Cardiac muscle cell (in vitro differentiated cells and primary cell): ENCODE measurements at places on chromosomes 6 and 20. TPM values are rescaled to one million over a fixed set of nuclear protein-coding genes. Genes with fewer than 3 reads are reported as not detected.
A peak's percentile ranks its signal among the peaks of the same experiment; 100 is the strongest.

The DYNLT2 gene
- 1.9 and 2.9 TPM in 2 replicates for total RNA-seq

The MAS1L gene
- not detected in 2 replicates for total RNA-seq

The ABHD16B gene
- not detected in 2 replicates for total RNA-seq

The CYP21A2 gene
- total RNA-seq, result 0.92 and 1.0 TPM in 2 replicates

The UQCC2 gene
- total RNA-seq, result 35.7 and 40.1 TPM in 2 replicates

The IRAK1BP1 gene
- total RNA-seq, result 6.7 and 7.5 TPM in 2 replicates

The ENPP5 gene
- total RNA-seq, result 2.6 and 3.7 TPM in 2 replicates

The SMLR1 gene
- not detected in 2 replicates for total RNA-seq

The TAAR8 gene
- total RNA-seq, result not detected in 2 replicates

The GSTA2 gene
- not detected in 2 replicates for total RNA-seq

The LY6G6F gene
- total RNA-seq, result not detected in 2 replicates

The TGM3 gene
- 0.11 TPM in 1 of 2 replicates, not detected in the other for total RNA-seq

The FAM83C gene
- 0.49 TPM in 1 of 2 replicates, not detected in the other for total RNA-seq

- H3K36me3 ChIP-seq, result no peaks in the 10 kb centered on the region
- no peak overlapping the region for H3K4me3 ChIP-seq
- DNase-seq, result peak; percentile 92
- no peak overlapping the region for H3K27ac ChIP-seq
- H3K27me3 ChIP-seq, result no peaks in the 10 kb centered on the region
- H3K4me1 ChIP-seq, result no peaks in the 10 kb centered on the region
These were observed 176.6 kb upstream of the POU3F2 start for GRCh38 chr6:98657764-98658163.

DNA sequence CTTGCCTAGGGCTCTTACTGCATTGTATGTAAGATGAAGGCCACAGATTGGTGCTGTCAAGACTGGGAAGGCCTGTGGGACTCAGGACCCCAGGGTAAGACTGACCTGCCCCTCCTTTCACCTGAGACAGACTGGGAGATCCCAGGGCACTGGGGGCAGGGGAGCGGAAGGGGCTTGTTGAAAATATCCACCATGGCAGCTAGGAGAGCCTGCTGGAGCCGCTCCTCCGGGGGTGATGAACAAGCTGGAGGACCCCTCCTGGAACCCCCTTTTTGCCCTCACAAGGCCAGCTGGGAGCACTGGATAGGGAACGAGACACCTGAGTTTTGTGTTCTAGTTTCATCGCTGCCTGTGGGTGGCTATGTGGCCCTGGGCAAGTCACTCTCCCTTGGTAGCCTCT, 9.2 kb upstream of the SDCBP2 start:
- H3K4me1 ChIP-seq, result peaks cover 5% of the 10 kb centered on the region
- no peaks in the 10 kb centered on the region for H3K27me3 ChIP-seq
- no peak for DNase-seq
- no peak overlapping the region for H3K27ac ChIP-seq

DNA sequence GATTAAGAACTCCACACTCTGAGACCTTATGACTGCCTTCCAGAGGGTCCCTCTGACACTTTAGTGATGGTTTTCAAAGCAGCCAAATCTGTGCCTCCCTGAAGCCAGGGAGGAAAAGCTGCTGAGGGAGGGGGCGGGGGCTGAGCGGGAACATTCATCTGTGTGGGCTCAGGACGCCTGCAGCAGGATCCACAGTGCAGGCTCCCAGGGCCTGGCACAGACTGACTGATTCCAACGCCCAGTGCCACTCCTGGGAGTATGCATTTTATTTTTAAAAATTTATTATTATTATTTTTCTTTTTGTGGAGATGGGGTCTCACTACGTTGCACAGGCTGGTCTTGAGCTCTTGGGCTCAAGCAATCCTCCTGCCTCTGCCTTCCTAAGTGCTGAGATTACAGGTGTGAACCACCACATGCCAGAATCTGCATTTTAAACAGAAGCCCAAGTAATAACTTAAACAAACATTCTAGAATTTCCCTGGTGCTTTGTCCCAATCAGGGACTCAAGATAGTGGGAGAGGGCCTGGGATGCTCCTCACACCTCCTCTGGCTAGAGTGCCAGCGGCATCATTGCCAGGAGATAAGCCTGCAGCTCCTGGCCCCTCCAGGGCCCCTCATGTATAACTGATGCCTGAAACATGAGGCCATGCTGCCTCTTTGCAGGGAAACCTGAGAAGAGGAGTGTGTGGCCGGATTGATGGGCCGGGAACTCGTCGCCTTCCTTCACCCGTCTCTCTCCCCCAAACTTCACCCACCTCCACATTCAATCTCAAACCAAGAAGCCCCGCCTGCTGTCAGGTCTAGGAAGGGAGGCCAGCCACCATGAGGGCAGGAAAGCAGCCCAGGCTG, 438 bp upstream of the TMC2 start:
- H3K4me3 ChIP-seq, result no peak overlapping the region
- H3K4me1 ChIP-seq, result no peaks in the 10 kb centered on the region
- DNase-seq, result no peak
- no peaks in the 10 kb centered on the region for H3K36me3 ChIP-seq
- peaks cover 2% of the 10 kb centered on the region for H3K27me3 ChIP-seq

- no peaks in the 10 kb centered on the region for H3K36me3 ChIP-seq
- H3K27ac ChIP-seq, result no peak overlapping the region
- no peaks in the 10 kb centered on the region for H3K27me3 ChIP-seq
- H3K4me3 ChIP-seq, result no peak overlapping the region
These were observed 57.4 kb downstream of the STMND1 start for GRCh38 chr6:17159240-17159639.

DNA sequence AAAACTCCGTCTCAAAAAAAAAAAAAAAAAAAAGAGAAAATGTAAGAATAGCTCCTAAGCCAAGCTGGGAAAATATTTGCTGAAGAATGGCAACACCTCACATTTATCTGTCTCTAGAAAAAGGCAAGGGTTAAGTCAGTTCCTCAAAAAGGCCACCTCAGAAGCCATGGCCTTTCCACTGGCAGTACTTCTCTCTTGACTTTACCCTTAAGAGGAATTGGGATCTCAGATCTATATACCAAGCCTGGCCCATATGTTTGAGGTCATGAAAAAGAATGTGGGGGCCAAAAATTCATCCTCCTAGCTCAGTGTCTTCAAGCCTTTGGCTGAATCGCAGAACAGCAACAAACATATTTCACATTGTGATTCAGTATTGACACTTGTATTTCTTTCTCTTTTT, 10.9 kb upstream of the NCOA3 start:
- peaks cover 10% of the 10 kb centered on the region for H3K4me1 ChIP-seq
- no peak overlapping the region for H3K27ac ChIP-seq
- no peaks in the 10 kb centered on the region for H3K27me3 ChIP-seq
- no peak overlapping the region for H3K4me3 ChIP-seq
- DNase-seq, result no peak

GRCh38 chr6:90720404-90720803, 133.5 kb upstream of the MAP3K7 start:
- H3K36me3 ChIP-seq, result no peaks in the 10 kb centered on the region
- no peak overlapping the region for H3K27ac ChIP-seq
- H3K4me1 ChIP-seq, result peaks cover 7% of the 10 kb centered on the region
- H3K4me3 ChIP-seq, result no peak overlapping the region
- no peak for DNase-seq

DNA sequence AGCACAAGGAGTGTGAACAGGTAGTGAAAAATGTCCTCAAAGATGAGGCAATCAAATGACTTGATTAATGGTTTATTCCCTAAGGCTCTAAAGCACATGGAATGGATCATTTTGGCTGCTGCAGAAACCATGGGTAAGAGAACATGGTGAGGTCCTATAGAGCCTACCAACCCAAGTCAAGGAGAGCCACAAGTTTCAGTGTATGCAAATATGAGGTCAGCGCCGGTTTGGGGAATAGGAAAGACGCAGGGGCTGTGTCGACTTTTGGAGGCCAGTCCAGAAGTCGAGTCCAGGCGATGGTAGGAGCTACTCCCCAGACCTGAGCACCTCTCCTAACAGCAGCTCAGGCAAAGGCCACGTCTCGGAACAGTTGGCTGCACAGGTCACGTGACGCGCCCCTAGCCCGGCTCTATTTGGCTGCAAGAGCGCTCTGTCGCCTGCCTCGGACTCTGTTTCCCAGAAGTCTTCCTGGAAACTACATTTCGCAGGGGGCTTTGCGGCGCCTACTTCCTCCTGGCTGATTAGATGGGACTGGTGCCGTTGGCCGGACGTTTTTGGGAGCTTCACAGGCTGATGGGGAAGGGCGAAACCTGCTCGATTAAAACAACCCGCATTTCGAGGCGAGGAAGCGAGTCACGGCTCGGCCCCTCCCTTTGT, 74.4 kb upstream of the CHD6 start:
- peak; percentile 92 for DNase-seq
- no peaks in the 10 kb centered on the region for H3K27me3 ChIP-seq
- peak overlapping the region; percentile 61 for H3K4me3 ChIP-seq
- H3K4me1 ChIP-seq, result peaks cover 6% of the 10 kb centered on the region

GRCh38 chr6:127897484-127897883, 3.4 kb downstream of the THEMIS start:
- no peak for DNase-seq
- H3K36me3 ChIP-seq, result no peaks in the 10 kb centered on the region
- H3K27me3 ChIP-seq, result no peaks in the 10 kb centered on the region
- H3K4me3 ChIP-seq, result no peak overlapping the region
- no peaks in the 10 kb centered on the region for H3K4me1 ChIP-seq

- no peak for DNase-seq
- no peaks in the 10 kb centered on the region for H3K36me3 ChIP-seq
- no peaks in the 10 kb centered on the region for H3K27me3 ChIP-seq
- H3K4me3 ChIP-seq, result no peak overlapping the region
These were observed 366.3 kb downstream of the CDKAL1 start for GRCh38 chr6:20900389-20901160.

DNA sequence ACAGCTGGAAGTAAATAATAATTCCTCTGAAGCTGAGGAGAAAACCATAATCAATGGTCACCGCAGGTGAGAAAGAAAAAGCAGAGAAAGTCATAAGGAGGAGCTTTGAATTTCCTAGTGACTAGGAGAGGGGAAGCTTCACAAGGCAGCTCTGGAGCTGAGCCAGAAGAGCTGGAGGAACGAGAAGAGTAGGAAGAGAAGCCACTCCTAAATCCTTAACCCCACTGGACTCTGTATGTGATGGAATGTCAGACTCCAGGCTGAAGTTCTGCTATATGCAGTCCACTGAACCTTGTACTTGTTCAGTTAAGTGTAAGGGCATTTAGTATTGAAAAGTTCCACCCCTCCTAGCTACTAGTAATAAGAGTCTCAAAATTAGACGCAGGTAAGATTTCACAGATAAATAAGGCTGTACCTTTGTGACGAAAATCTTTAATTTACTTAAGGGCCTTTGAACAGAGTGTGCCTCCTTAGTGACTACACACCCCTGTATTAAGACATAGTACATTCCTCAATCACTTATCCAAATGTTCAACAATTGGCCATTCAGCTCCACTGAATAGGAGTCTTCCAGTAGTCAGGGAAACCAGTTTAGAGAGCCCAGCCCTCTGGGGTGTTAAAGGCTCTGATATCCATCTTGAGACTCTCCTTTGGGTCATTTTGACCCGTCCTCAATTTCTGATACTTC, 71.4 kb upstream of the UFL1 start:
- no peaks in the 10 kb centered on the region for H3K36me3 ChIP-seq
- H3K27ac ChIP-seq, result no peak overlapping the region
- no peak for DNase-seq
- no peaks in the 10 kb centered on the region for H3K27me3 ChIP-seq
- no peak overlapping the region for H3K4me3 ChIP-seq

- H3K4me3 ChIP-seq, result no peak overlapping the region
- no peaks in the 10 kb centered on the region for H3K4me1 ChIP-seq
- DNase-seq, result peak; percentile 92
- H3K36me3 ChIP-seq, result no peaks in the 10 kb centered on the region
These were observed 528.2 kb upstream of the MARCKS start for GRCh38 chr6:113328886-113329381.

DNA sequence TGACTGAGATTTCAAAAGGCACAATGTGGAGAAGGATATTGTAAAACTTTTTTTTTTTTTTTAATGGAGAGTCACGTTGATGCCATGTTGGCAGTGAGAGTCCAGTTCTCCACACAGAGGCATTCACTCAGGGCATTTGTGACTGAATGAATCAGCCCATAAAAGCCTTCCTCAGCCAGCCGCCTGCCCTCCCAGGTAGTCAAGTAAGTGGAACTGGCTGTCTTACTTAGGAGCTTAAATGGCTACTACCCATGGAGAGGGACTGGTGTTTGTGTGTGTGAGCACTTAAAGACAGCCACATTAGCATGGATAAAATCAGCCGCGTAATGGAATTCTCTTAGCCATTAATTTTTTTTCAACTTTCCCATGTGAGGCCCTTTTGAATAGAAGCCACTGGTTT, 12.6 kb downstream of the AAR2 start:
- no peak for DNase-seq
- H3K4me3 ChIP-seq, result no peak overlapping the region
- peaks cover 5% of the 10 kb centered on the region for H3K4me1 ChIP-seq
- H3K36me3 ChIP-seq, result peaks cover 41% of the 10 kb centered on the region

- H3K4me1 ChIP-seq, result peaks cover 5% of the 10 kb centered on the region
- DNase-seq, result peak; percentile 53
- no peak overlapping the region for H3K27ac ChIP-seq
- H3K36me3 ChIP-seq, result no peaks in the 10 kb centered on the region
These were observed 43.5 kb upstream of the ENPP1 start for GRCh38 chr6:131764350-131764749.

GRCh38 chr6:7821426-7821825, 89.2 kb downstream of the TXNDC5 start:
- peak; percentile 30 for DNase-seq
- H3K27me3 ChIP-seq, result no peaks in the 10 kb centered on the region
- H3K27ac ChIP-seq, result no peak overlapping the region
- no peak overlapping the region for H3K4me3 ChIP-seq
- no peaks in the 10 kb centered on the region for H3K4me1 ChIP-seq

- DNase-seq, result no peak
- H3K36me3 ChIP-seq, result no peaks in the 10 kb centered on the region
- no peak overlapping the region for H3K4me3 ChIP-seq
- H3K27me3 ChIP-seq, result no peaks in the 10 kb centered on the region
- H3K4me1 ChIP-seq, result peaks cover 36% of the 10 kb centered on the region
These were observed 158.7 kb upstream of the SLC22A16 start for GRCh38 chr6:110635096-110635495.

DNA sequence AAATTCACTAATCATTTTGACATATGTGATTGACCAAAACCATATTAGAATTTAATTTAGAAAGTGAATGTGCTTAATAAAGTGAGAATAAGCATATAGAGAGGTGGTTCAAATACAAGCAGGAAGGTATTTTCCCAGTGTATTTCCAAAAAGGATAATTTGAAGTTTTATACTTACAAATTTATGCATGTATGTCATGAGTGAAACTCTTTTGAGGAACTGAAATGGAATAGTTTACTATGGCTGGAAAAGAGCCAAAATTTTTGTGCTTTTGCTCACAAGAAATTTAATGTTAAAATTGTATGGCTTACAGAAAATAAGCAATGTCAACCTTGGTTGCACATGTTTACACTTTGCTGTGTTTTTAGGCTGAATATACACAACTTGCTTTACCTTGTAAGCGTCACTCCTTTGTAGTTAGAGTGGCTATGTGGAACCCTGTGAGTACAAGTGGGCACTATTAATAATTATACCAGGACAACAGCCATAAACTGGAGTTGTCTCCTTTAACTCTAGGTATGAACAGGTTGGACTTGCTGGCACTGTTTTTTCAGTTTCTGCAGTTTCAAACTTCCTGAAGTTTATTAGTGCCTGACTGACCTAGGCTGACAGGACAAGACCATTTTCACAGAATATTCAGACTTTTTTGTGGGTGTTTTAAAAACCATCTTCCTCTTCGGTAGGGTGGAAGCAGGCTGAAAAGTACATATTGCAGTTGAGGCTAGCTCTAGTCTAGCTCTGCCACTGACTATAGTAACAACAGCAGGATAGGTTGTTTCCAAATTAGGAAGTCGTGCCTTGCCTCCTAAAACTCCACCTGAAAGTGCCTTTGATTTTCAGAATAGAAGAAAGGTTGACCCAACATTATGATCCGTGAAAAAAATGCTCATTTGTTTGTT, 6.0 kb downstream of the AFDN start:
- H3K27me3 ChIP-seq, result no peaks in the 10 kb centered on the region
- H3K36me3 ChIP-seq, result no peaks in the 10 kb centered on the region
- peaks cover 64% of the 10 kb centered on the region for H3K4me1 ChIP-seq
